ENCODE measurements at places on chromosomes 6 and 20.

GRCh38 chr6:149266659-149267058, 50.9 kb upstream of the TAB2 start:
- DNase-seq, result no peak

- DNase-seq, result no peak
Measured at GRCh38 chr6:155162682-155163081, 101.1 kb upstream of the CLDN20 start.

DNA sequence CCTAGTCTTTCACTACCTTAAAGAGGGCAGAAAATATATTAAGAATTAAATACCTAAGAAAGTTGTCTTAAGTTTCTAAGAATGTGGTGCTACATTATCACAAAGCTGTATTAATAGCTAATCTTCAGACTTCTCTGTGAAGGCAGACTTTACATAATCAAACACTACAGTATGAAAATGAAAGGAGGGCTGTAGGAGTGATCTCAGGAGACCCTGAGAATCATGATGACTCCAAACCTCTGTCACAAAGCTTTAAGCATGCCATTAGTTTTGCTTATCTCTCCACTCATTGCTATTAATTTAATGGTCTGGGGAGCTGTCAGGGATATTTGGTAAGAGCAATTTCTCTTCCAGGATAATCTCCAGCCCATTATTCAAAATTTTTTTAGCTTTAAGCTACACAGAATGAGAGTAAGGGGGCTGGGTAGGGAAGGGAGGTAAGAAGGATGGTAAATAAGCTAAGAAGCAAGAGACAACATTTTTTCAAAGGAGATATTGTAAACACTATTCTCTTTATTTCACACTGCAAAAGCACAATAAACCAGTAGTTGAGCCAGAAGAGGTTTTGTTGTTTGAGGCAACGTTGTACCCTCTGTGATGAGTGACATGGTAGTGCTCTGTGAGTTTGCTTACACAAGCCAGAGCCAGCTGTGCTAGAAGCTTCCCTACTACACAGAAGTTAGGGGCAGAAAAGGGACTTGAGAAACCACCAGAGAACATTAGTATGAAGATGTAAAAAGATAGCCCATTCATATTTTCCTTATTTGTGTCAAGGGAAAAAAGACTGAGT, 258.8 kb downstream of the GMDS start:
- DNase-seq, result peak; percentile 6

DNA sequence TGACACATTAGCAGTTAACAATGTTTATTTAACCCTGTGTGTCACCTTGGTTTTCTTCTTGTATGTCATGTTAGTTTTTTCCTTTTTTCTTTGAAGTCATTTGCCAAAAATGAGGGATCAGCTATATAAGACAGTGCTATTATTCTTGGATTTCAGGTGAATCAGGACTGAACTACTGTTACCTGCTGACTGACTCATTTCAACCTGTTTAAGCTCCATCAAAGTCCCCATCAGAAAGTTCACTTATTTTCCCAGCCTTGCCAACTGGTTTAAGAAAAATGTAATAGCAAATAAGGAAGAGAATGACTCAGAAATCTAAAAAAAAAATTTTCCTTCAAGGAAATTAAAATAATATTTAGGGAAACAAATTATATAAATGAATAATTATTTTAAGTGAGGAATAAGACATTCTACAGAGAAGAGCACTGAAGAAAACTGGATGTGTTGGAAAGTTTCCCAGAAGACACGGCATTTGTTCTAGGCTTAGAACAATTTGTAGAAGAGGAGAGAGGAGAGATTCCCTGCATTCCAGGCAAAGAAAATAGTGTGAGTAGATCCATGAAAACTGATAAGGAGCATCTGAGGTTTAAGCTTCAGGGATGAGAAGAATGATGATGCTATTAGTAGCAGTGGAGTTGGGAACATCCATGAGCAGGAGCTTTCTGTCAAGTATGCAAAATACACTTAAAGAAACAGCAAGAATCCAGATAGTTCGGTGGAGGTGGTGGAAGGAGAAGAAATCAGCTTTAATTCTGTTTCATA, 84.9 kb upstream of the SIM1 start:
- DNase-seq, result no peak

DNA sequence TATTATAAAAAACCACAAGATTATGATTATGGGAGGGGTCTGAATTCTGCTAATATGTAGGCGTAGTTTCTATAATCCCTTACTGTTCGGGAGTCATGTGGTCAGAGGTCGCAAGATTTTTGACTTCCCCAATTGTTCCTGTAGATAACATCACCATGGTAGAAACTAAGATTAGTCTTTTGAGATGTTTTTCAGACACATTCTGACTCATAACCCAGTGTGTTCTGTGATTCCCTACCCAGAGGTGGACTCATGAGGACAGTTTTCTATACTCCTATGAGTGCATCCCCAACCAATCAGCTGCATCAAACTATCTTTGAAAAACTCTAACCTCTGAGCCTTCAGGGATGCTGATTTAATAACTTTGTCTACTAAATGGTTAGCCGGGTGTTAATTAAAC, 175.5 kb downstream of the RFPL4B start:
- no peak for DNase-seq

DNA sequence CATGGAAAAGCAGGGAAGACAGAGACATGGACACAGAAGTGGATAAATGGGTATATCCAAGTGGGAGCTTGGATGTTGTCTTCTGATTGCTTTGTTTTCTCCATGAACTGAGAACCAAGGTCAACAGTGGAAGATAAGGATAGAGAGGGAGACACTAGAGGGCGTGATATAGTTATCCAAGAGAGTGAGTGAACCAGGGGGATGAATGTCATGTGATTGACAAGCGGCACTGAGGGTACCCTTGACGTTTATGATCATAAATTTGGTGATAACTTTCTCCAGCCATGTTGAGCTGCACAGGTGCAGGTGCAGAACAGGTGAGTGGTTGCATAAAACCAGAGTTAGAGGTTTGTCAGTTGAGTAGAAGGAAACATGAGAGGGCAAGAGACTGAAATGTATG, 20.7 kb downstream of the EBF4 start:
- no peak for DNase-seq

DNA sequence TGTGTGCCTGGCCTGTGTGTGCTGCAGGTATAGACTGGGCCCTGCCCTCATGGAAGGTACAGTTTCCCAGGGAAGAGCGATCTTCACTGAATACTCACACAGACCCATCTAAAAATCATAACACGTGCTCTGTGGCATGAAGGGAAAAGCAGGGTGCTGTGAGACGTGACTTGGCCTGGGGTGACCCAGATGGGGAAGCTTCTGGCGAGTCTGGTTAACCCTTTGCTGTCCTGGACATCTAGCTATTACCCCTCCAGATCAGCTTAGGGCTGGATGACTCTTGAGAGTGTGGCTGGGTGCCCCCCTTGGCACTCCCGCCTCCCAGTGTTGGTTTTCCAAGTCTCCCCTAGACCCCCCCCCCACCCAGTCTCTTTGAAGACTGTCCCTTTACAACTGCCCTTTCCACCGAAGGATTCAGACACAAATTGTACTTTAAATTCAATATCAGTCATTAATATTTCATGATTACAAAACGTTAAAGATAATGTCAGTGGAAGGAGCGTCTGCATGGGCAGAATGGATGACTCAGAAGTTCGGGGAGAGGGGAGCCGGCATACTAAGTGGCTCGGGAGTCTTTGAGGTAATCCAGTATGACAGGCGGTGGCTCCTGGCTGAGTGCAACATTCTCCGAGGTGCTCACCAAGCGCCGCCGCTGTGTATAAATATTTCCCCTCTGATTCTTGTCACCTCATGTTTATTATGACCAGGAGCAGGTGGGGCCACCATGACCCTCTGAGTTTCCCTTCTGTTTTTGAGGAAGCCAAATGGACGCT, 77.3 kb downstream of the CD40 start:
- DNase-seq, result no peak

GRCh38 chr6:42383421-42384205, 68.1 kb downstream of the TRERF1 start:
- no peak for DNase-seq

GRCh38 chr6:70531133-70531532, 35.6 kb upstream of the SDHAF4 start:
- DNase-seq, result no peak

DNA sequence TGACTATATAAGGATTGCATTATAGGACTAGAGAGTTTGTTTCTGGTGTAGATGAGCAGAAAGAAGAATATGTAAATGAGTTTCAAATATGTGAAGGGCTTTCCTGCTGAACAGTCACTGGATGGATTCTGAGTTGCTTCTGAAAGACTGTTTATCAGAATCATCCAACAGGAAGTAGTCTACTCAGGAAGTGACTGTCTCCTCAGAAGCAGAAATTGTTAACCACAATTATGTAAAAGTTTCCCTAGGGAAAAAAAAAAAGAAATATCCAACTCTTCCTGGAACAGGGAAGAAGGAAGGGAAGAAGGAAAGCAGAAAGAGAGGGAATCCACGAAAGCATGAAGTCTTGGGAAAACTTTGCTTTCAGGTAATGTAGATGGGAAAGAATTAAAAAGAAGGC, 138.9 kb downstream of the TENT5A start:
- DNase-seq, result no peak

DNA sequence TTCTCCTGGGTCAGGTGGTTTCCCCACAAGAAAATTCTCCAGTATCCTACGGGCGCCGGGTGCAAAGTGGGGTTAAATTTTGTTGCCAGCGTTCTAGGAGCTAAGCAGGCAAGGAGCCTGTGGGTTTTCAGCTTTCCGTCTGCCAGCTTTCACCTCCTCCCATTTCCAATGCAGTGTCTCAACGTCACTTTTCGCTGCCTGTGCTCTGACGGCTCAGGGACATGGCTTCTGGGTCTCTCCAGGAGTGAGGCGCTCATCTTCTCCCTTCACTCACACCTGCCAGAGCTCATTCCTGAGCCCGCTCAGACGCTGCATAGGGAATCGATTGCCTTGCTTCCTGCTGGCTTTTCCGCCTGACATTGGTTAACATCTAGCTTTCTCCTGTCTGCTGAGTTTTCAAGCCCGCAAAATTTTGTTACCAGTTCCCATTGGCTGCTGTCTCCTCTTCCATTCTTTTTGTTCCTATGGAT, 7.3 kb upstream of the NAA20 start:
- no peak for DNase-seq

- DNase-seq, result no peak
Measured at GRCh38 chr20:49680484-49680883, 33.2 kb downstream of the B4GALT5 start.

DNA sequence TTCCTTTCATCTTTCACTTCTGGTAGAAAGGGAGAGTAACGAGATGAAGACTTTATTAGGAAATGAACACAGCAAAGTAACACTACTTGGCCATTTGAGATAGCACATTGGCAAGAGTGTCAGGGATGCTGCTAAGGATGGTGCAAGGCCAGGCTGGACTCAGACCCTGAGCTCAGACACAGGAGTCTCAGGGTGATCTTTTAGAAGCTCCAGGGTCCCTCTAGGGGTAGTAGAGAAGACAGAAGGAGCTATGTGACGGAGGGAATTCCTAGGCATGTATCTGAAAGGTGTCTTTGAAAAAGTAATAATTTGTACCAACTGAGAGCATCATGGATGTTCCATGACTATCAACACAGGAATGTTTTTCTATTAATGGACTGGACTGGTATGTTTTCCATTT, 436.5 kb downstream of the DHX35 start:
- DNase-seq, result peak; percentile 15

DNA sequence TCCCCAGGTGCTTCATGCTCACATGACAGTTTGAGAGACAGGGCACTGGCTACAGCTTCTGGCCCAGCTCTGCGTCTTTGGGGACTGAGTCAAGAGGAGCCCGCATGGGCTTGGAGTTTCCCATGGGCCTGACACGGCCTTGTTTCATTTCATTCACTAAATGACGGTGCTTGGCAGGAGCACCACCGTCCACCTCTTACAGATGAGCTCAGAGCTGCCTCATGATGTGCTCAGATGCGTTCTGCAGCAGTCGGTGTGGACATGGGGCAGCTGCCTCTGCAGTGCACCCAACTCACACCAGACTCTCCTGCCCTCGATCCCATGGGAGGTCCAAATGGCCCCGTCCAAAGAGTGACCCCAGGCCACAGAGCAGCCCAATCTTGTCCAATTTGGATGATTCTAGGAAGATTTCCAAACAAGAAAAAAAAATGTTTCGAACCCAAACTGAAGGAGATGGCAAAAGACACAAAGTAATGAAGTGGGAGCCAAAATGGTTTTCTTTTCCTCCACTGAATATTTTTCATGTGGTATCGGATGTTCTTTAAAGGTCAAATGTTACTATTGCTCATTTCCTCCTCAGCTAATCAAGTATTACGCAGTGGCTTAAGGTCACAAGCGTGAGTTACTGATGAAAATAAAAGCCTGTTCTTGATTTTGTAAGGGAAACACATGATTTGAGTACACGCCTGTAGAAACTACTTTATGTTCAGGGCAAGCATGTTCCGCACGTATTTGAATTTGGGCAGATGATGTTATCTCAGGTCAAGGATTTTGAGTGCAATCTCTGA, 524.2 kb downstream of the CDH26 start:
- DNase-seq, result peak; percentile 67

DNA sequence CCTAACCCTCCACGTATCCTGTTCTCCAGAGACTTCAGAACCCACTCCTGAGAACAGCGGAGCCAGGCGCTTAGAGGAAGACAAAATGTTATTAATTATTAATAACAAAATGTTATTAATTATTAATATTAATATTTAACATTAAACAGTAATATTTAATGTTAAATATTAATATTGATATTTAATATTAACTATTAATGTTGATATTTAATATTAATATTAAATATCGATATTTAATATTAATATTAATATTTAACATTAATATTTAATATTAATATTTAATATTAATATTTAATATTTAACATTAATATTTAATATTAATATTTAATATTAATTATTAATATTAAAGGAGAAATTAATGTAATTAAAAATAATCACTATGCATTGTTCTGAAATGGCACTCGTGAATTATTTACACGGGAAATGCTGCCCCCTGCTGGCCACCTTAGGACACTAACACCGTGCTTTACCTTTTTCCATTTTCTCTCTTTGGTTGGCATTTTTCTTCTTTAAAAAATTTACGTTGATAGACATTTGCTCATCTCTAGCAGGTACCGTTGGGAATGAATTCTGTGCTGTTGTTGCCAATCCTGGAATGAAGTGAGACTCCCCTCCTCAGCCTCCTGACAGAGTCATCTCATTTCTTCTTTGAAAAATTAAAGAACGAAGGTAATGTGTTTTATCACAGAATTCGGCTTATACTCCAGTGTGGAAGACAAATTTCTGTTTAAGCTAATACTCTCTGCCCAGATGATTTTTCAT, 7.5 kb upstream of the GGTLC1 start:
- peak; percentile 18 for DNase-seq

DNA sequence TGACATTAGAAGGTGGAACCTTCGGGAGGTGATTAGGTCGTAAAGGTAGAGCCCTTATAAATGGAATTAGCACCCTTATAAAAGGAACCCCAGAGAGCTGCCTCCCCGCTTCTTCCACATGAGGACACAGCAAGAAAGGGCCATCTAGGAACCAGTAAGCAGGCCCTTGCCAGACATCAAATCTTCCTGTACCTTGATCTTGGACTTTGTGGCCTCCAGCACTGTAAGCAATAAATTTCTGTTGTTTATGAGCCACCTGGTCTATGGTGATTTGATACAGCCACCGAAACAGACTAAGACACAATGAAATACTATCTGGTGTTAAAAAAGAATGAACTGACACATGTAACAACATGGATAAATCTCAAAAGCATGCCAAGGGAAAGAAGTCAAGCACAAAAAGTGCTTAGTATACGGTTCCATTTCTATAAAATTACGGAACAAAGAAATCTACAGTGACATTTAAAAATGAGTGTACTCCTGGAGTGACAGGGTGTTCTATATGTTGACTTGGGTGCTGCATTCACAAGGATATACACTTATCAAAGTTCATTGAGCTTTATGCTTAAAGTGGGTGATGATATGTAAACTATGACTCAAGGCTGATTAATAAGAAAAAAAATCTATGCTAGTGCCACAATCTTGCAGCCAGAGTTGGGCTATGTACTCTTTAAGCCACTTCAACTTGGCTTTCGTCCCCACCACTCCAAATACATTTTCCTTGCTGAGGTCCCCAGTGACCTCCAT, 18.4 kb downstream of the SERPINB1 start:
- DNase-seq, result no peak
